Spinal cord (tissue), 10 donors: ENCODE measurements at places on chromosomes 1 and 21. TPM values are rescaled to one million over a fixed set of nuclear protein-coding genes. Genes with fewer than 3 reads are reported as not detected.

The RORC gene
- not detected for total RNA-seq

The NUF2 gene
- 13.1 TPM for total RNA-seq

The STPG1 gene
- 10.9 TPM for total RNA-seq

The DAB1 gene
- 8.3 TPM for total RNA-seq

The ATAD3C gene
- 0.72 TPM for total RNA-seq

DNA sequence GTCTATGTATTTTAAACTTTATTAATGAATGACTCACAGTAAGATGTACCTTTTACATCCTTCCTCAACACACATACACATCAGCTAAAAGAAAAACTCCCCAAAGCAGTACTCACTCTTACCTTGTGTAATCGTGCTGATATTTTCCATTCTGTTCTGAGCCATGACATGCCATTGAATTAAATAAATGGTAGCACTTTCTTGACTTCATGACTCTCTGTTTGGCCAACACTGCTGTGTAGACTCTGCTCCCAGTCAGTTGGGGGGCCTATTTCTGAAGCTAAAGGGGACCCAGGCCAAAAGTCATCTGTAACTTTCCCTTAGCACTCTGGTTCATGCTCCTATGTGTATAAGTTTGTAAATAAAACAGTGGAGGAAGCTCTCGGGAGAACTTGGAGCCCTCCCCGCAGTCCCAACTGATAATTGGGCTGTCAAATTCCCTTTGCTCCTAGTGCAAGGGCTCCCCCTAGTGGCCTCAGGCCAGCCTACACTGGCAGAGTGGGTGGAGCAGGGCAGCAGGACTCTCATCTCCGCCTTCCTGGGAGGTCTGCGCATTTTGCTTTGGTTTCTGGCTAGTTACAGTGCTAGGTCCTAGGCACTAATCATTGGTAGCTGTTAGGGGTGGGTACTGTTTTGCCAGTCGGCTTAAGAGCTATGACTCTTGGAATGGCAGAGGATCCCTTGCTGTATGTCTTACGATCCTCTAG is 1.7 kb upstream of the FYB2 start:
- peaks cover 19% of the 10 kb centered on the region for H3K4me1 ChIP-seq
- no peak overlapping the region for H3K27ac ChIP-seq
- no peak overlapping the region for H3K4me3 ChIP-seq
- DNase-seq = no peak

- peaks cover 44% of the 10 kb centered on the region for H3K4me1 ChIP-seq
- DNase-seq = peak; percentile 78
- peaks cover 7% of the 10 kb centered on the region for H3K27me3 ChIP-seq
- H3K4me3 ChIP-seq = no peak overlapping the region
- no peaks in the 10 kb centered on the region for H3K36me3 ChIP-seq
- no peak overlapping the region for H3K27ac ChIP-seq
Observed at GRCh38 chr1:30379684-30380624, 343.4 kb downstream of the MATN1 start.

DNA sequence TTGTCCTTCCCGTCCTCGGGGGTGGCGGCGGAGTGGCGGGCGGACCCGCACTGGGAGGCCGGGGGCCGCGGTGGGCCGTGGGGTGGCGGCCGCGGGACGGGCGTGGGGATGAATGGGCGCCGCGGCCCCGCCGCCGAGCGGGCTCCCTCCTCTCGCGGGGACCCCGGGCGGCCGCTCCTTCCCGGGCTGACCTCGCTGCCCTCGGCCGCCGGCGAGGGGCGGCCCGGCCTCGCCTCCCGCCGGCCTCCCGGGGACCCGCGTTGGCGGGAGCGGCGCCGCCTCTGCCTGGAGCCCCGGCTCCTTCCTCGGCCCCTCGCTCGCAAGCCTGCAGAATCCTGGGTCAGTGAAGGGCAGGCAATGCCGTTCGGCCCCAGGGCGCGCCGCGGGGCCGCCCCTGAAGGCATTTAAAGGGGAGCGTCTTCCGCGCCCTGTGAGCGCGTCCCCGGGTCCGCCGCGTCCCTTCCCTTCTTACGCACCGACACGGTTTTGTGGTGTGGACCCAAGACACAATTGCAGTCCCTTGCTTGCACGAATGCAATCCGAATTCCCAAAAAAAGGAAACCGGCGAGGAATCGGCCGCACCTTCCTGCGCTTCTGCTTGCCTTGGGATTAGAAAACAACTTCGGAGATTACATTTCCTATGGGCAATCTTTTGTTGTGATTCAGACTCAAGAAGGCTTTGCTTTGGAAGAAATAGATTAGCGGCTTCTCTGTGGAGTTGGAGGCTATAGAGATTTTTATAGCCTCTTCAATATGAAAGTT is 776 bp downstream of the ITSN1 start:
- peak overlapping the region; percentile 88 for H3K27ac ChIP-seq
- no peak for DNase-seq
- H3K27me3 ChIP-seq = no peaks in the 10 kb centered on the region
- peak overlapping the region; percentile 95 for H3K4me3 ChIP-seq

DNA sequence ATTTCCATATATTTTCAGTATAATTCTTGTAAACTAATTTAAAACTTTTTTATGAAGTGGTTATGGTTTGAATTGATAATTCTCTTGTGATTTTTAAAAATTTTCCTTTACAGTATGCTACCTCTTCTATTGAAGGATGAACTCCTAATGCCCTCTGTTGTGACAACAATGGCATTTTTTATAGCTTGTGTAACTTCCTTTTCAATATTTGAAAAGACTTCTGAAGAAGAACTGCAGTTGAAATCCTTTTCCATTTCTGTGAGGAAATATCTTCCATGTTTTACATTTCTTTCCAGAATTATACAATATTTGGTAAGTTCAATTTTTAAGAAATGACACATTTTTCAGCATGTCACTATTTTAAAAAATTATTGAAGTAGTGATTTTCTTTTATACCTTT is 61.4 kb downstream of the ALG6 start:
- H3K27me3 ChIP-seq = no peaks in the 10 kb centered on the region
- peaks cover 6% of the 10 kb centered on the region for H3K36me3 ChIP-seq
- DNase-seq = no peak
- H3K27ac ChIP-seq = no peak overlapping the region
- H3K4me1 ChIP-seq = no peaks in the 10 kb centered on the region

DNA sequence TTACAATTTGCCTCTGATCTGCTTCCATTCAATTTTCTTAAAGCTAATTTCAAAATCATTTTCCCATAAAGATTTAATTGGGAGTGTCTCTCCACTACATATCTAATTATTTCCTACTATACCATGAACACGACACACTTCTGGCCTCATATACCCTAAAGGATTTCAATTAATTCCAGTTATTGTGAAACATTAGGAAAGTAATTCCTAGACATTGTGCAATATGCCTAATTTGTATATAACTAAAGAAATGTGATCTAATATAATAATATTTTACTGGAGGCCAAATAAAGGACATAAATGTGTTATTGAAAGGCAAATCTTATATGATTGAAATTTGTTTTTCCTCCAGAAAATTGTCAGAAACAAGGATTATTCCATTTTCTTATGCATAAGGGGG is 727.2 kb upstream of the ADGRL2 start:
- no peaks in the 10 kb centered on the region for H3K27me3 ChIP-seq
- H3K4me1 ChIP-seq = no peaks in the 10 kb centered on the region
- no peak overlapping the region for H3K4me3 ChIP-seq
- H3K27ac ChIP-seq = no peak overlapping the region

GRCh38 chr1:18109756-18110597 is 2.4 kb downstream of the IGSF21 start:
- peaks cover 45% of the 10 kb centered on the region for H3K4me1 ChIP-seq
- no peak overlapping the region for H3K27ac ChIP-seq
- H3K27me3 ChIP-seq = peaks cover 63% of the 10 kb centered on the region
- peak overlapping the region; percentile 36 for H3K4me3 ChIP-seq
- no peak for DNase-seq
